NCI-H2029 treated with DMSO at 0.1 percent for 48 hours (cell line): ENCODE measurements at places on chromosomes 13 and 19.
A peak's percentile ranks its signal among the peaks of the same experiment; 100 is the strongest.

GRCh38 chr19:34504273-34504808, 22.8 kb downstream of the WTIP start:
- DNase-seq: no peak

GRCh38 chr13:110290153-110290552, 16.8 kb downstream of the COL4A1 start:
- DNase-seq: no peak

- DNase-seq: no peak
These were observed 636 bp upstream of the ZNF579 start for GRCh38 chr19:55581145-55581822.

DNA sequence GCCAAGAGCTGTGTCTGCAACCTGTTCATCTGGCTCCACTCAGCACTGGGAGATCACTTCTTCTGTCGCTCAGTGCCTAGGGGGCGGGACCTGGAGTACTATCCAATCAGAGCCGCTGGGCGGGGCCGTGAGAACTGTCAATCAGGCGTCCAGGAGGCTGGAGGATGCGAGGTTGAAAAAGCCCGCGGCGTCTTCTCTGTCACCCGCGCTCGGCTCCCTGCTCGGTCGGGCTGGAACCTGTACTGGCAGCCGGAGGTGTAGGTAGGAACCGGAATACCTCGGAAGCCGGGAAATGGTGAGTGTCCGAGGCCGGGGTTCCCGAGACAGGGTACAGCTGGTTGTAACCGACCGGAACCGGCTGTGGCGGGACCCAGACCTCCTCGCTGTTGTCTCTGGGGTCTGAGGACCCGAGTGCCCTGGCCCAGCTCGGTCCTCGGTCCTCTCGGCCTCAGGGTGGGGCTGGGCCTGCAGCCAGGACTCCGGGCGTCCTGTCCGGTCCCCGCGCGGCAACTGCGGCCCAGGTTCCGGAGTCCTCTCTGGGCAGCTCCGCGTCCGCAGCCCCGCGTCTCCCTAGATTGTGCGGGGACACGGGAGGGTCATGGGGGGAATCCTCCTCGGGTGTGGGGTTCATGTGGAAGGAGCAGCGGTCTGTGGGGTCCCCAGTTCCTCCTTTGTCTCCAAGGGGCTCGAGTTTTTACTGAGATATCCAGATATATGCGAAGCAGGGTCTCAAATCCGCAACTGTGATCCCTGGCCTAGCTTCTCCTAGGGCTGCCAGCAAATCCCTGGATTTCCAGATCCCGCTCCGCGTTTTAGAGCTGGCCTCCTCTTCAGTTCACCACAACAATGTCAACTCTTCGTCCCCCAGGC, 42.6 kb downstream of the ZNF627 start:
- peak; percentile 91 for DNase-seq

DNA sequence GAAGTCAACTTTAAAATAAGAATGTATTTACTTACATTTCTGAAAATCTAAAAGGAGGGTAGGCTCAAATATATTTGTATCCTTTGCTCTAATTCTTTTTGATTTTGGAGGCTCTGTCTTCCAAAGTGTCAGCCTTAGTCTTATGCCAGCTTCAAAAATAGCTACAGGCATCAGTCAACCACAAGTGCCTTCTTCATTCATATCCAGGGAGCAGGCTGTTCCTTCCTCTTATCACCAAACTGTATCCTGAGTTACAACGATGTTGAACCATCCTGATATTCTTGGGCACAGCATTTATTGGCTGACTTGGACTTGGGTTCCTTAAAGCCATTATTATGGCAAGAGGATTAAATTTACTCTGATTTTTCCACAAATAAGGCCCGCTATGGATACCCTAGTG, 1161.3 kb downstream of the PCDH17 start:
- DNase-seq: no peak

DNA sequence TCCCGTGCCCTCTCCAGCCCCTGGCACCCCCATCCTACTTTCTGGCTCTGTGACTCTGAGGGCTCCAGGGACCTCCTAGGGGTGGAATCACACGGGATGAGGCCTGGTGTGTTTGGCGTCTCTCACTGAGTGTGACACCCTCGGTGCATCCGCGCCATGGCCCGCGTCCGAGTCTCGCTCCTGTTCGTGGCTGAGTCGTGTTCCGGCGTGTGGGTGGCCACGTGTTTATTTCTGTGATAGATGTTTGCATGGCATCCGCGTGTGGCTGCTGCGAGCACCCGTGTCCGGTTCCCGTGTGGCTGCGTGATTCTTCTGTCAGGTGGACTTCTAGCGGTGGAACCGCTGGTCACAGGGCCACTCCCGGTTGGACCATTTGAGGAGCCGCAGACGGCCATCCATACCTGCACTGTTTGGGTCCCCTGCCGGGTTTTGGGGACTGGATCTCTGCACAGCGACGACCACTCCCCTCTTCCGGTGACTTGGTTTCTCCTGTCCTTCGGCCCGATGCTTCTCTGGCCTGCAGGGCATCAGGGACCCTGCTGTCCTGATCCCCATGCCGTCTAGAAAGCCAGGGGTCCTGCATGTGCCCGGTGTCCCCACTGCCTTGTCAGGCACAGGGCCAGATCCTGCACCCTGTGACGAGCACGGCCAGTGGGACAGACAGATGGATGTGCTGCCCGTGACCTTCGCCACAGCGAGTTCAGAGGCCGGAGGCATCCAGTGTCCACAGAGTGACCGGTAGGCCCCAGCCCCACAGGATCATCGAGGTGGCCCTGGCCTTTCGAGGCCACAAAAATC, 8.5 kb downstream of the CSNK1G2 start:
- DNase-seq: no peak

GRCh38 chr19:35692010-35692409, 12.3 kb upstream of the ZBTB32 start:
- no peak for DNase-seq

- DNase-seq: no peak
These were observed 23.2 kb upstream of the GTF3A start for GRCh38 chr13:27401210-27401609.

DNA sequence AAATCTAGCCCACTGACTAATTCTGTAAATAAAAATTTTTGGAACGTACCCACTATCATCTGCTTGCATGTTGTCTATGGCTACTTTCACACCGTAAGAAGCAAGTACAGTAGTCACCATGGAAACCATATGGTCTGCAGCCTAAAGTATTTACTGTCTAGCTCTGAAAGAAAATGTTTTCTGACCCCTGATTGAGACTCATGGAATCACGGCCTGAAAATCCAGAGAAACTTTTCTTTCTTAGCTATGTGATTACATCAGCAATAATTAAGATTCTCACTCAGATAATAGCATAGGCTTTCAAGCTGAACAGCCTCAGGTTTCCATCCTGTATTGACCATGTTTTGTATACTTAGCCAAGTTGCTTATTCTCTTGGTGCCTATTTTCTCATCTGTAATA, 264.6 kb downstream of the NHLRC3 start:
- no peak for DNase-seq

DNA sequence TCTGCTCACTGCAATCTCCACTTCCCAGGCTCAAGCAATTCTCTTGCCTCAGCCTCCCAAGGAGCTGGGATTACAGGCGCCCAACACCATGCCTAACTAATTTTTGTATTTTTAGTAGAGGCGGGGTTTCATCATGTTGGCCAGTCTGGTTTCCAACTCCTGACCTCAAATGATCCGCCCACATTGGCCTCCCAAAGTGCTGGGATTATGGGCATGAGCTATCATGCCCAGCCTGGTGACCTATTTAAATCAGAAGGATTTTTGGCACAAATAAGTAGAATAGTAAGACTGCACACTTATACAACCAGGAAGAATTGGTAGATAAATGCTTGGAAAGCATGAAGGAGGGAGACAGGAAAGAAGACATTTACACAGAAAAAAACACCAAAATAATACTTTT, 53.4 kb upstream of the AKAP11 start:
- DNase-seq: no peak

- DNase-seq: no peak
These were observed 25.1 kb downstream of the DOT1L start for GRCh38 chr19:2188708-2189385.

GRCh38 chr13:94305463-94305862, 174.0 kb downstream of the DCT start:
- DNase-seq: no peak

DNA sequence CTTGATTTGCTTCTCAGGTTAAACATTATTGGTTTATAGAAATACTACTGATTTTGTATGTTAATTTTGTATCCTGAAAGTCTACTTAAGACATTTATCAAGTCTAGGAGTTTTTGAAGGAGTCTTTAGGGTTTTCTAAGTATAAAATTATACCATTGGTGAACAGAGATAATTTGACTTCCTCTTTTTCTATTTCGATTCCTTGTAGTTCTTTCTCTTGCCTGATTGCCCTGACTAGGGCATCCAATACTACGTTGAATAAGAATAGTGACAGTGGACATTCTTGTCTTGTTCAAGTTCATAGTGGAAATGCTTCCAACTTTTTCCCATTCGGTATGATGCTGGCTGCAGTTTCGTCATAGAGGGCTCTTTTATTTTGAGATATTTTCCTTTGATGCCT, 807.5 kb upstream of the SLC10A2 start:
- no peak for DNase-seq

GRCh38 chr19:2454199-2454961, 2.4 kb downstream of the LMNB2 start:
- no peak for DNase-seq

GRCh38 chr19:5839065-5840017, at the start of gene FUT6:
Gene FUT6, minus strand, starts transcription at chr19:5839702. Its CDS starts 7,135 bp downstream, at chr19:5832567.
- no peak for DNase-seq
